Frontal cortex (tissue), 4 donors: ENCODE measurements at places on chromosomes 1 and 21. TPM values are rescaled to one million over a fixed set of nuclear protein-coding genes. Genes with fewer than 3 reads are reported as not detected.

GRCh38 chr1:24080131-24080530 lies 31.8 kb downstream of the MYOM3 start:
- no peak for DNase-seq

GRCh38 chr1:171173069-171173468 lies 12.0 kb upstream of the FMO2 start:
- no peak for DNase-seq

GRCh38 chr1:72636631-72637030 lies 354.3 kb upstream of the NEGR1 start:
- DNase-seq: no peak

DNA sequence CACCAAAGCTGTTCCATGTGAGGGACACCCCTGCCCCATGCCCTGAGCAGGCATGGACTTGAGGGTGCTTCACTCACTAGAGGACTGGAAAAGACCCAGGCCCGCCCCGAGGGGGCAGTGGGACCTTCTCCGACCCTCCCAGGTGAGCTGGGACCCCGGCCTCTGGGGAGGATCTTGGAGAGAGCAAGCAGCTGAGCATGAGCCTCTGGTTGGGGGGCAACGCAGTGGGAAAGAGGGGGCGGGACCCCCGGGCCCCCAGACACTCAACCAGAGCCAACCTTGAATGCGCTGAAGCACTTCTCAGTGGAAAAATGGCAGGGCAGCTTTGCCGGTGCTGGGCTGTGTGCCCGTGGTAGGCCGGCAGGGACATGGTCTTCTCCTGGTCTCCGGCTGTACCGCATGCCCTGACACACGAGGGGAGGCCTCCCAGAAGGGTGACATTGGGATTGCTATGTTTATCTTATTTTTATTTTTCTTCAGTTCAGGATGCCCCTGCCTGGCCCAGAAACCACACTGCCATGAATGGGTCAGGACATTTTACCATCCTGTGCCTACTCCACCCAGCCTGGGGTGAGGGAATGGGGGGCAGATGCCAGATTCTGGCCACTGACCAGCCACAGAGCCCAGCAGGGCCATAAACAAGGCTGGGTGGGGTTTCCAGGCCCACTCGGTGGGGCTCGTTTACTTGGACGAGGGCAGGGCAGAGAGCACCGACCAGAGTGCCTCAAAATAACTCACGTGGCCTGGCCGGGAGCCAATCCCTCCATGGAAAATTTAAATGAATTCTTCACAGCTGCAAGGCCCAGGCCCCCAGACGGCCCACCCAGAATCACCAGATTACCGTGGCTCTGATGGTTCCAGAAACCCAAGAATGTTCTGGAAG lies 17.2 kb upstream of the LAPTM5 start:
- DNase-seq: no peak

CYP4A22 gene
- total RNA-seq: not detected

CDA gene
- not detected for total RNA-seq

- DNase-seq: no peak
These were observed 153.5 kb downstream of the HLX start for GRCh38 chr1:221032637-221033280.

DNA sequence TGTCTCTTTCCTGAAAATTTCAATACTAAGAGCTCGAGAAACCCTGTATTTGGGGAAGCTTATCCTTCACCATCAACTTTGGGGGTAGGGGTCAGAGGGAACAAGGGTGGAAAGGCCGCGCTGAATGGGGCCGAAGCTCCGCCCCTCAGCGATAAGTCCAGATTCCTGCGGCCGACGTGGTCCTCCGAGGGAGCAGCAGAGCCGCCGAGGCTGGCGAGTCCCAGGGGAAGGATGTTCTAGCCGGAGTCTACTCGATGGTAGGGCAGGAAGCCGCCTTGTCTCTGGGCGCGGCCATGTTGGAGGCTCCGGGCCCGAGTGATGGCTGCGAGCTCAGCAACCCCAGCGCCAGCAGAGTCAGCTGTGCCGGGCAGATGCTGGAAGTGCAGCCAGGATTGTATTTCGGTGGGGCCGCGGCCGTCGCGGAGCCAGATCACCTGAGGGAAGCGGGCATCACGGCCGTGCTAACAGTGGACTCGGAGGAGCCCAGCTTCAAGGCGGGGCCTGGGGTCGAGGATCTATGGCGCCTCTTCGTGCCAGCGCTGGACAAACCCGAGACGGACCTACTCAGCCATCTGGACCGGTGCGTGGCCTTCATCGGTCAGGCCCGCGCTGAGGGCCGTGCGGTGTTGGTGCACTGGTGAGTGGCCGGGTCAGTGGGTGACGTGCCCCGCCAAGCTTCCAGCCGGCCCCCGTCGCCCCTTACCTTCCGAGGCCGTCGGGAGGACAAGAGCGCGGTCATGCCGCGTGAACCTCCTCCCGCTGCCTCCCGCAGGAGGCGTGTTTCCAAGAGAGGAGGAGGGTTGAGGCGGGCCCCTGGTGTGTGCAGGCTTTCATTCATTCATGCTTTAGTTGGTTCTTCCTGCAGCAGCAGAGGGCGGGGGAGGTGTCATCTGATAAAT lies at the start of gene DUSP12:
Gene DUSP12, plus strand, starts transcription at position 278 of the 899 bp plus-strand sequence. Its CDS starts 16 bp downstream, at position 294.
- DNase-seq: peak; percentile 74

- no peak for DNase-seq
These were observed 228.5 kb upstream of the AJAP1 start for GRCh38 chr1:4425892-4426291.

DNA sequence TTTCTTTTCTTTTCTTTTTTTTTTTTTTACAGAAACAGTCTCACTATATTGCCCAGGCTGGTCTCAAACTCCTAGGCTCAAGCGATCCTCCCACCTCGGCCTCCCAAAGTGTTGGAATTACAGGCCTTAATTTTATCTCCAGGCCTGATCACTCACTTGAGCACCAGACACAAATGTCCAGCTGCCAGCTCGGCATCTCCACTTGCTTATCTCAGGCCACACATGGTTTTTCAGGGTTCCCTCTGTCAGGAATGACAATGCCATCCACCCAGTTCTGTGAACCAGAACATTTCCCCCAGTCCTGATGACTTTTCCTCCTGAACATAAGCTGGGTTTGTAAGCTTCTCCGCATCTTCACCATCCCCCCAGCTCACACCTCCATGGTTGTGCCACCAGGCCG lies 44.6 kb upstream of the ZNF281 start:
- DNase-seq: no peak

DNA sequence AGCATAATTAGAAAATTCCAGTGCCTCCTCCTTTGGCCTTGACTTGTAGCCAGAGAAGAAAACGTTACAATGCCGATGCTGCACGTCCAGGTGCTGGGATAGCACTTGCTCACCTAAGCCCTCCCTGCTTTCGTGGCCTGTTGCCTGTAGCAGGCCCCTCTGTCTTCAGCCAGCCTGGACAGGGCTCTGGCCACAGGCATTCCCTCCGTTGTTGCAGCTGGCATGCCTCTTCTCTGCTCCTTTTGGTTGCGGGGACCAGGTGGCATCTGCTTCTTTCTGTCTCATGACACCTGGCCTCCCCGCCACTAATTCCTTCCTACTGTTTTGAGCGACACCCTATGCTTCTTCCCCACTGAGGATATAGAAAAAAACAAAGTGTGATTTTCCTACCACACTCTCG lies 54.6 kb upstream of the MORC3 start:
- DNase-seq: no peak

- peak; percentile 19 for DNase-seq
These were observed 198.3 kb downstream of the DUSP10 start for GRCh38 chr1:221543529-221544120.

GBP1 gene
- total RNA-seq: 1.2 TPM

GRCh38 chr21:35637431-35637830 lies 422.9 kb downstream of the SETD4 start:
- no peak for DNase-seq

GRCh38 chr1:4699376-4700301 lies 45.2 kb downstream of the AJAP1 start:
- DNase-seq: no peak

ATP8B2 gene
- 25.3 TPM for total RNA-seq

DNA sequence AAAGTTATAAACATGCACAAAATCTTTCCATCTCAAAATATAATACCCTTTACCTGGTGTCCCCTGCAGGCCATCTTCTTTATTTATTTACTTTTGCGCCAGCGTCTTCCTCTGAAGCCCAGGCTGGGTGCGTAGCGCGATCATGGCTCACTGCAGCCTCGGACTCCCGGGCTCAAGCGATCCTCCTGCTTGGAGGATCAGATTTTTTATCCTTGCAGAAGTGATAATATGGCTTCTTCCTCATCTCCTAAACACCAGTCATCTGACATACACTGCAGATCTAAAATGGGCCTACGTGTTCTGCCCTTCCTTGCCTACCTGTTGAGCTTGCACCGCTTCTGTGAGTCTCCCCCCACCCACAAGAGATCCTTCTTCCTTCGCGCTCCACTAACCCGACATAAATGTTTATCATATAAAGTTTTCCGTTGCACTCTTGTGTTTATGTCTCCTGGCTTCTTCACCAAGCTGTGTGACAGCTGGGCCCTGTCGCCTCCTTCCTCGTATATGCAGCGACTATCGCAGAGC lies 506 bp upstream of the SRP9 start:
- no peak for DNase-seq

OR2T29 gene
- not detected for total RNA-seq

DNA sequence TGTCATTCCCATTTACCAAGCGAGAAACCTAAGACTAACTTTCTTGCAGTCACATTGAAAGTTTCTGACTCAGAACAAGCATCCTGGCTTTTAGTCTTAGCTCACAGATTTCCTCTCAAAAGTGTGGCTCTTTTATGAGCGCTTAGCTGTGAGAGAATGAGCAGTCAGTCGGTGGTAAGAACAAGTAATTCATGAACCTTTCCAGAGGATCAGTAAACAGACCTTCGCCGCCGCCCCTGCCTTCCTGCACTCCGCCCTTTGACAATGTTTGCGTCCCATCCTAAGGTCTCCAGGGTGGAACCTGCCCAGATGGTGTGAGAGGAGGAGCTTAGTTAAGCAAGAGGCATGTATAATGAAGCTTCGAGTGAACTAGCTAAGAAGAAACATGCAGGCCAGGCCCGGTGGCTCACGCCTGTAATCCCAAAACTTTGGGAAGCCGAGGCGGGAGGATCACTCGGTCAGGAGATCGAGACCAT lies 142.4 kb downstream of the GLUL start:
- DNase-seq: no peak

LHX8 gene
- total RNA-seq: 2.4 TPM

DNA sequence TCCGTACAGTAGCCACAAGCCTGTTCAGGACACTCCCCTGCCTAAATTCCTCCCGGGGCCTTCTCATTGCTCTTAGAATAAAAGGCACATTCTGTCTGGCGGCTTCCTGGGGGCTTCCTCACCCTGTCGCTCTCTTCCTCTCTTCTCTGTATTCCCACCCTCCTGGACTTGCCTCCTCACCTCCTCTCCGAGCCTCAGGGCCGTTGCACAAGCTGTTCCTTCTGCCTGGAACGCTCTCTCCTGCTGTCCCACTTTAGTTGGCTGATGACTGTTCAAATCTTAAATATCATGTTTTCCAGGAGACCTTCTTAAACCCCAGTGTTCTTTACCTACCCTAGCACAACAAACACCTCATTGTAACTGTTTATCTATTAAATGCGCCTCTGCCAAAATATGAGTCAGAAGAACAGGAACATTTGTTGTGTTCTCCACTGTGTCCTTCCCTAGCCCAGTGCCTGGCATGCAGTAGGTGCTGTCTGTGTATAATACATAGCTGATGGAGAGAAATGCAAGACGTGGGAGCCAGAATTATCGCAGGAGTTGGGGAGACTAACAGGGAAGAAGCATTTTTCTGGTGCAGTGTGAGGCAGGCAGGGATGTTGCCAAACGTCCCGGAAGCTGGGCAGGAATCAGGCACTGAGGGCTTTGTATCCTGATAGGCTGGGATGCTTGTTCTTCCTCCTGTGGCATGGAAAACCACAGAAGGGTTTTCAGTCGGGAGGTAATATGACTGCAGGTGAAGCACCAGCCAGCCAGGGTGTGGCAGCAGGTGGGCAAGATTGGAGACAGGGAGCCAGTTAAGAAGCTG lies 24.1 kb upstream of the THRAP3 start:
- no peak for DNase-seq

FAM110D gene
- total RNA-seq: 0.82 TPM

ARID4B gene
- 92.9 TPM for total RNA-seq

DNA sequence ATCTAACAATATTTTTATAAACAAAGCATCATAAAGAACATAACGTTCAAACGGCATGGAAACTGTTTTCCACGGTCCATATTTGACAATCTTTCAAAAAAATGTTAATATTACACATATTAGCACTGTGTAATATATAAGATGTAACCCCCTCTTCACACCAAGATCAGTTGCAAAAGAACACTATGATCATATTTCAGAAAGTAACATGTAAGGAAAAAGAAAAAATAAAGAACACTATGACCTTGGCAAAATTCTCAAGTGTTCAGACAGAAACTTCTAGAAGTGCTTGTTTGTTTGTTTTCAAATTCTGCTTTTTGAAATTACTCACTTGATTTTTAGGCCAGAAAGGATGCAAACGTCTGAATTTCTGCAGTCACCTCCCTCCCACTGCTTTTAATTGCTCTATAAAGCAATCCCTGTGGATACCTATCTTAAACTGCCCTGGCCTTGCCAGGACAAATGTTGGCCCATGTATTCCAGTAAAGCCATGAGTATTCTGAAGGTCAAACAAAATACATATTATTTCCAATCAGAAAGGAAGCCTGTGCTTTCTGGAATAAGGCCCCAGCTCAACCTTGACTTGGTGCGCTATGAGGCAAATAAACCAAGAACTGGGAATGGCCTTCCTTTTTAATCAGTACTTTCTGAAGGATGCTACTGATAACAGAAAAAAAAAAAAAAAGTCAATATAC lies 68.6 kb downstream of the TGFBR3 start:
- no peak for DNase-seq

DNA sequence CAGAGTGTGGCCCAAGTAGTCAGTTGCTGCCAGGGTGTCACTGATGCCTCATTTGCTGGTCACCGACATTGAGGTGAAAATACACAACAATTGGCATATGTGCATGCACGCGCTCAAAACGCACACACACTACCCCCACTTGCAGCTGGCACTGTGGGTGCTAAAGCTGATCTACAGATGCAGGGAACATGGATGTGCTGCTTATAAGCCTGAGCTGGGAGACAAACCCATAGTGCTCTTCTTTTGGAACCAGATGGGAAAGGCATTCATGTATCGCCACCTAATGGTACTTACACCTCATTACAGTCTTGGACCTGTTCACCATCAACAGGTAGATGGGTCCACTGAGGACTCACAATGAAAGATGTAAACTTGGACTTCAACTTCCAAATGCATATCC lies 70.3 kb upstream of the CAMK1G start:
- no peak for DNase-seq
